SW 1271 (cell line): ENCODE measurements at places on chromosomes 6 and 20.

GRCh38 chr6:7953753-7954152, 43.2 kb upstream of the TXNDC5 start:
- DNase-seq: no peak

DNA sequence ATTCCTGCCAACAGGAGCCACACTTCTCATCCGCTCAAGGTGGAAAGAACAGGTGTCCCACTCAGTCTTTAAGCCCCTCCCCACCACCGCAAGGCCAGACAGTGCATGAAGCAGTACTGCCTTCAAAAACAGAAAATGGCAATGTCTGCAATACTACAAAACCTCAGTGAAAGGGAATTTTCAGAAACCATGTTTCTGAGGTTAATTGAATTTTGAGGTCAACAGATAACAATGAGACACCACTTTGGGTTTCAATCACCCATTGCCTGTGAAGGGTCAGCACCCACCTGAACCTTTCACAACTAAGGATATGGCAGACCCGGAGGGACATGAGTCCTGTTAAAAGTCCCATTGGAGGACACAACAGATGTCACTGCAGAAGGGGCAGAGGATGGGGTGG, 13.0 kb downstream of the ZC3H12D start:
- DNase-seq: no peak

GRCh38 chr6:36959555-36960250, 5.2 kb downstream of the PI16 start:
- no peak for DNase-seq

GRCh38 chr6:133333852-133334251, 92.7 kb downstream of the EYA4 start:
- DNase-seq: no peak

DNA sequence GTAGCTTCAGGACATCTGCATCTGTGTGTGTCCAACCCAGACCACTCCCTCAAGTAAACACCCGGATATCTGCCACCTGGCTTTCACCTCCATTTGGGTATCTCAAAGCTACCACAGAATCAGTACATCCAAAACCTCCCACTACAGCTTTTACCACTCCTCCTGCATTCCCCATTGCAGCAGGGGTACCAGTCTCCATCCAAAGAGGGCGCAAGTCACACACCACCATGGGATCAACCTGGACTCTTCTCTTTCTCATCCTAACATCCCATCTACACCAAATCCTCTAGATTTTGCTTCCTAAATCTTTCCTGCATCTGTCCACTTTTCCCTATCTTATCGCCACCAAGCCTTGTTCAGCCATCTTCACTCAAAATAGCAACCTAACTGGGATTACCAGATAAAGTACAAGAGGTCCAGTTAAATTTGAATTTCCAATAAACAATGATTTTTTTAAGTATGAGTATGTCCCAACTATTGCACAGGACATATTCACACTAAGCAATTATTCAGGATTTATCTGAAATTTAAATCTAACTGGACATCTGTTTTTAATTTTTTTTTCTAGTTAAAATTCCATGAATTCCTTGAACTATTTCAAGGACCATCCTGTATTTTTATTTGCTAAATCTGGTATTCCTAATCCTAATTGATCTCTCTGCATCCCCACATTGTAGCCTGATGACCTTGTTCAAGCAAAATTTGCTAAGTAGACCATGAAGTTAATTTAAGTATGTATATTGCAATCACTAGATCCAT, 164.3 kb upstream of the MLN start:
- DNase-seq: no peak

GRCh38 chr20:49636447-49636846, 68.5 kb upstream of the PTGIS start:
- no peak for DNase-seq

DNA sequence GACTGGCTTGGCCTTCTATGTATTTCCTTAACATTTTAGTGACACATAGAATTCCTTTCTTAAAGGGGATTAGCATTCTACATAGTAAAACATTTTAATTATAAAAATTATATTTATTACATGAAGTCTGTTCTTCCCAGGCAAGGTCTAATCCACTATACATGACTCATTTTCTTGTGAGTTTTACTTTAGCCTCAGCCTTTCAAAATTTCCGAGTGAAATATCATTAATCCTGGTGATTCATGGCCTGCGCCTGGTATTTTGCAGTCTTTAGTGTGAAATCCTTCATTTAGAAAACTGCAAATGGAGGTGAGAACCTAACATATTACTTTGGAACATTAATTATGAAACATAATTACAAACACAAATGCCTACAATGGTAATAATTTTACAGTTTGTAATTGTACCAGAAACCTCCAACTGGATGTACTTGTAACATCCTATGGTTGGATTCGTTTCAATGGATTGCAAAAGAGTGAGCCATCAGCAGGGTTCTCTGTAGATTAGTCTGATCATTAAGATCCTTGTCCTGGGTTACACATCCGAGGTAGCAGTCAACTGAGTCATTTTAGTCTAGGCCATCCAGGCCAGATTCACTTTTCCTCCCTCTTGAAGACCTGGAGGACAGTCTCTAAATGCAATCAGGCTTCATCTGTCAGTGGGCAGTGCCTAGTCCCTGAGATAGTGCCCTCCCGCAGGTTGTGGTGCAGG, 272.0 kb downstream of the PACRG start:
- no peak for DNase-seq

DNA sequence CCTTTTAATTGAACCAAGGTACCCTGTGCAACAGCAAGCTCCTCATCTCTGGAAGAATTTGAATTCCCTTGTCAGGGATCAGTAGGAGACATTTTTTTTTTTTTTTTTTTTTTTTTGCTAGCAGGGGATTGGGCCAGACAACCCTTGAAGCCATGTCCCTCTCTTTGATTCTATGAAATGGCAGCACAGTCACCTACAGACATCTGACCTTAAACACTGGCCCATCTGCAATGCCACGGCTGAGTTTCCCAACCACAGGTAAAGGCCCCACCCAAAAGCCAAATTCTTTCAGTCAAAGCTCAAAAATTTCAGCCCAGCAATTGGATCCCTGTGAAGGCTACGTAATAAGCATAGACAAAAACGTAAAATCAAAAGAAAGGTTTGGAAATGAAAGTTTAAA, 94.2 kb downstream of the FYN start:
- no peak for DNase-seq

DNA sequence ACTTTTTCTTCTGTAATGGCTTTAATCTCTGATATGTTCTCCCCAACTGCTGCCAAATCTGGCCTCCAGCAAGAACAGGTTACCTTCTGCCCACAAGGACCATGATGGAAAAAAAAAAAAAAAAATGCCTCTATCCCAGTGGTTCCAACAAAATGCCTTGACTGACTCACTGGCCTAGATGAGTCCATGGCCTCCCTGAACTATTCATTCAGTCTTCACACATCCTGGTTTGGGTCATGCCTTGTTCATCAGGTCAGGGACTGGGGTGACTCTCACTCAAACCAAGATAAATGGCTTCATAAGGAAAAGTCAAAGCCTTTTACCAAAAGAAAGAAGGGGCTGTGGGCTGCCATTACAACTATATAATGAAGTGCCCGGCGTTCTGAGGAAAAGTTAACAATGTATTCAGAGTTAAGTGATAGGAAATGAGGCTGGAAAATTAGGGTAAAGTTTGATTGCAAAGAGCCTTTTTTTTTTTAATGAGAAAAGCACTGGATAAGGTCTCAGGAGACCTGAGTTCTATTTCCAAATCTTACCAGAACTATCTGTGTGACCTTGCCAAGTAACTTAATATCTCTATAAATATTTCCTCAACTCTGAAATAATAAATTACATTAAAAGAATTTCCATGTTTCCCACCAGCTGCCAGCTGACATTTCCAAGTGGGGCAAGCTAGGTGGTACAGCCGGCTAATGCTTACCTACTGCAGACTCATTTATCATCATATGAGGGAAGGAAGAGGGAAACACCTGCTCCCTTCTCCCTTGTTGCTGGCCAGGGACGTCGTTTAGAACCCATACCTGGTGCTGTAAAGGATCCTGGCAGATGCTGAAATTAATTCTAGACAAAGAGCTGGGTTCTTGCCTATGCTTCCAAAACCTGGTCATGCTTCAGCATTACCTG, 380.0 kb upstream of the MARCKS start:
- DNase-seq: no peak

- DNase-seq: no peak
Observed at GRCh38 chr6:120852293-120852849, 481.9 kb downstream of the TBC1D32 start.

- DNase-seq: no peak
Observed at GRCh38 chr20:21003902-21004301, 102.3 kb downstream of the LINC00237 start.
